Stimulated activated CD4-positive, alpha-beta T cell treated with anti-CD3 and anti-CD28 coated beads, Interleukin-4, amount 100 ng/mL, for 1 hour (primary cell): ENCODE measurements at places on chromosomes 6 and 20.

- DNase-seq, result no peak
These were observed 195.2 kb downstream of the LY86 start for GRCh38 chr6:6783721-6784120.

GRCh38 chr6:151911401-151911800, 103.9 kb downstream of the ESR1 start:
- DNase-seq, result no peak

- no peak for DNase-seq
These were observed 410.0 kb upstream of the JAG1 start for GRCh38 chr20:11083841-11084240.

GRCh38 chr6:51108563-51109234, 290.0 kb downstream of the TFAP2B start:
- DNase-seq, result no peak

- no peak for DNase-seq
These were observed 842 bp downstream of the POLR1C start for GRCh38 chr6:43517505-43518357.

DNA sequence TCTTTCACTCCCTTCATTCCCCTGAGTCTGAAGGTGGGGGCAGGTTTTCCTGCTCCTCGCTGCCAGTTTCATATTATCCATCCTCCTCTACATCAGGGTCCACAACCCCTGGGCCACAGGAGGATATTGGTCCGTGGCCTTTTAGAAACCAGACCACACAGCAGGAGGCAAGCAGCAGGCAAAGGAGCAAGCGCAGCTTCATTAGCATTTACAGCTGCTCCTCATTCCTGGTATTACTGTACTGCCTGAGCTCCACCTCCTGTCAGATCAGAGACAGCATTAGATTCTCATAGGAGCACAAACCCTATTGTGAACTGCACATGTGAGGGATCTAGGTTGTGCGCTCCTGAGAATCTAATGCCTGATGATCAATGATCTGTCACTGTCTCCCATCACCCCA, 380.3 kb downstream of the ARHGAP18 start:
- DNase-seq, result no peak

GRCh38 chr20:62727584-62728027, 19.0 kb downstream of the NTSR1 start:
- no peak for DNase-seq

DNA sequence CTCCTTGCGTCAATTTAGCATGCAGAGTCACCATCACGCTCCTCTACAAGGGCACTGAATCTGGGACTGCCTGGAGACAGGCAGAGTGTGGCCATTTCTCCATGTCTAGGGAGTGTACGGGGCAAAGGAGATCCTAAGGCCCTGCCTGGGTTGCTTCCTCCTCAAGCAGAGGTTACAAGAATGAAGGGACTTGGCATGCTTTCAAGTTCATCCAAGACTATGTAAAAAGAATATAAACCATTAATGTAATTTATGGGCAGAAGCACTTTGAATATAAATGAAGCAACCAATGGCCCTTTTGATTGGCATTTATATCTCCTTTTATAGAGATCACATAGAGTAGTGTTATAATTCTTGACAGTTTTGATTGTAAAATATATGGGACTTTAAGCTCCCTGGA, 137.5 kb downstream of the BTBD3 start:
- DNase-seq, result no peak

DNA sequence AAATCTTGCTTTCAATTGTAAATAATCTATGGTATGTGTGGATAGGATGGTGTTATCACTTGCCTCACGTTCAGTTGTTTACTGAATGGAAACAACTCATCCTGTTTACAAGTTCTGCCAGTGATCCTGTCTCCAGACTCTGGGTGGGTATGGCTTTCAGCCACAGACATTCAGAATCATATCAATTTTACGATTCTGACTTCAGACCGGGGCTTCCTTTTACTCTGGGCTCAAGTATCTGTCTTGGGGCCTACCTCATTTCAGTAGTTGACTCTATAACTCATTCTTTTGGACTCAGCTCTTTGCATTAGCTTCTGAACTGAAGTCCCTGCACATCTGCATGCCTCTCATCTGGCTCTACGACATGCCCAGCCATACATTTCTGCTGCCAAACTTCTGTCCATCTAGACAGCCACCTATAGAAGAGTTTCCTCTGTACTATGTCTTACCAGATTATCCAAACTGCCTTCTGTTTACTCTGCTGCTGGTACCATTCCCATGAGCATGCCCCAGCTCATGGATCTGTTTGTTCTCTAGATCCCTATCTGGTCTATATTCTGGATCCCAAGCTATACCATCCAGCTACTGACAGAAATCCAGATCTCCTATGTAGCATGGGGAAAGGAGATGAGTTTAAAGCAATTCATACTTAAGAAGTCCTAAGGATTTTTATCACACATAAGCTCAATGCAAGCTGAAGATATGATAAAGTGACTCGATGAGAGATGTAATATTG, 34.3 kb downstream of the FYN start:
- no peak for DNase-seq

GRCh38 chr6:167111597-167111996, 11.3 kb upstream of the CCR6 start:
- no peak for DNase-seq

DNA sequence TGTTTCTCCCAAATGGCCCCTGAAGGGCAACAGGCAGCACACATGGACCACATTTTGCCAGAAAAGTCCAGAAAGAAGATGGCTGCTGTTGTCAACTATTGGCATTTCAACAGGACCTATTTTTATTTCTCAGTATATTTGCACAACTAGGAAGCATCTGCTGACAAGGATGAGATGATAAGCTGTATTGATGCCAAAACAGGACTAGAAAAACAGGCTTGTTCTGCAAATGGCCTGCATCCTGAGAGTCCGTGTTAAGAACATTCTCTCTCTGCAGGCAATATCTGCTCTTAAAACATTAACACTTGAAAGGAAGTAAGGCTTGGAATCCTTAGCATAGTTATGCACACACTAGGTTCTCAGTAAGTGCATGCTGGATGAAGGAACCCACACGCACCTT, 283.7 kb downstream of the ESR1 start:
- no peak for DNase-seq

DNA sequence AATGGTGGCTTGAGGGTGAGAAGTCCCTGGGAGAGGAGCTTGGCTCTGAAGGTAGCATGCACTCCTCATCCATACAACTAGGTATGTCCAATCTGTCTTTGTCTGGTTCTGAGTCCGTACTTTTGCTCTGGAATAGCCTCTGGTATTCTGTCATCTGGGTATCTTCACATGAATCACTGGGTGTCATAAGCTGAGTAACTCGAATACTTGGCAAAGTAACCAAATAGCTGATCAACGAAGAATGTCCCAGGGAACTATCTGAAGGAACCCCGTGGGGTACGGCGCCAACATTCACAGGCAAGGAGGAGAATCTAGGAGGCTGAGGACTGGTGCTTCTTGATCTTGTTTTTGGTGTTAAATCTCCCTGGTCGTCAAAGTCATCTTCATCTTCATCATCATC, 184.8 kb downstream of the HIVEP2 start:
- DNase-seq, result no peak

DNA sequence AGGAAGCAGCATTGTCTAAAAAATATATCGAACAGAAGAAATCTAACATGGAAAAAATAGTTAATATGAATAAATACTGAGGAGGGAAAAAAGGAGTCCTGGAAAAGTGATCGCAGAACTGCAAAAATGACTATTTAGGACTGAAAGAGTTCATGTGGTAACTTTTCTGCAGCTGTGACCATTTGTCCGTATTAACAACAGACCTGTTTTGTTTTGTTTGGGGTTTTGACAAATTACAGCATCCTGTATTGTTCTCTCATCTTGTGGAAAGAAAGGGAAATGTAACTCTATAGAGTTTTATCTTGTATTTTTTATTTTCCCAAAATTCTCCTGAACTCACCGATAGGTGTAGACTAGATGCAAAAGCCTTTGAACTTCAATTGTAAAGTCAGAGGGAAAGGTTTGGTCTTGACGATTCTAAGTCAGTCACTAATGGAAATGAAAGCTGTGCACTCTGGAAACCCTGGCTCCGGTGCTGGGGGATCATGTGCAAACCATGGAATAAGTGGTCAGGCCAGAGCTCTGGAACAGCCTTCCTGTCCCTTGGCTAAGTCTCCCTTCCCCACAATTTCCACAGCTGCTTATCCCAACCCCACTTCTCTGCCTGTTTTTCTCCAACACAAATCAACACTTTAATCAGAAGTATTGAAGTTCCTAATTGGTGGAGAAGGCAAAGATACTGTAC, 51.2 kb upstream of the MARCKS start:
- no peak for DNase-seq

DNA sequence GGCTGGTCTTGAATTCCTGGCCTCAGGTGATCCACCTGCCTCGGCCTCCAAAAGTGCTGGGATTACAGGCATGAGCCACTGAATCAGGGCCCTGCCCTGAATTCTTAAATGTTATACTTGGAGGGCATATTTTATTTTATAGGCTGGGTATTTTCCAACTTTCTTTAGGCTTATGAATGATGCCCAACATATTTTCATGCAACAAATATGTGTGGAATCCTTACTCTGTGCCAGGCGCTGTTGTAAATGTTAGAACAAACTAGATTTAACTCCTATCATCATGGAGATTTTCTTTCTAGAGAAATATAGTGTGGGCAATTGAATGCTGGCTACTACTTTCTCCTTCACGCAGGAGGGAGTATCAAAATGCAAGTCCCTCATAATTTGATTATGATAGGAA, 71.2 kb downstream of the SAMD5 start:
- no peak for DNase-seq

DNA sequence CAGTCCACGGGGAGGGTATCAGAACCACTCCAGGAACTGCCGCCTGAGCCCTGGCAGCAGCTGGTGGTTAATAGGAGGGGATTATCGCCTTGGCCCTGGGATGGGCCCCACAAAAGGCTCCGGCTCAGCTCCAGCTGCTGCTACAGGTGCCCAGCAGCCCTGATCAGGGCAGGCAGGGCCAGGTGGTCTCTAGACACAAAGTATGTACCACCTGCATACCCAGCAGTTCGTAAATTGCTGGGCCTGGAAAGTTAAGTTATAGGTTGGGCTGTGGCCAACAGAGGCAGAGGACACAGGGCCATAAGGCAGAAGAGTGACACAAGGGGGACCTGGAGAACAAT, 35.1 kb downstream of the RRBP1 start:
- no peak for DNase-seq

DNA sequence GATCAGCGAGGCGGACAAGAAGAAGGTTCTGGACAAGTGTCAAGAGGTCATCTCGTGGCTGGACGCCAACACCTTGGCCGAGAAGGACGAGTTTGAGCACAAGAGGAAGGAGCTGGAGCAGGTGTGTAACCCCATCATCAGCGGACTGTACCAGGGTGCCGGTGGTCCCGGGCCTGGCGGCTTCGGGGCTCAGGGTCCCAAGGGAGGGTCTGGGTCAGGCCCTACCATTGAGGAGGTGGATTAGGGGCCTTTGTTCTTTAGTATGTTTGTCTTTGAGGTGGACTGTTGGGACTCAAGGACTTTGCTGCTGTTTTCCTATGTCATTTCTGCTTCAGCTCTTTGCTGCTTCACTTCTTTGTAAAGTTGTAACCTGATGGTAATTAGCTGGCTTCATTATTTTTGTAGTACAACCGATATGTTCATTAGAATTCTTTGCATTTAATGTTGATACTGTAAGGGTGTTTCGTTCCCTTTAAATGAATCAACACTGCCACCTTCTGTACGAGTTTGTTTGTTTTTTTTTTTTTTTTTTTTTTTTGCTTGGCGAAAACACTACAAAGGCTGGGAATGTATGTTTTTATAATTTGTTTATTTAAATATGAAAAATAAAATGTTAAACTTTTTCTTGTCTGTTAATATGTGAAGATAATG, 2.2 kb downstream of the HSPA1B start:
- no peak for DNase-seq

DNA sequence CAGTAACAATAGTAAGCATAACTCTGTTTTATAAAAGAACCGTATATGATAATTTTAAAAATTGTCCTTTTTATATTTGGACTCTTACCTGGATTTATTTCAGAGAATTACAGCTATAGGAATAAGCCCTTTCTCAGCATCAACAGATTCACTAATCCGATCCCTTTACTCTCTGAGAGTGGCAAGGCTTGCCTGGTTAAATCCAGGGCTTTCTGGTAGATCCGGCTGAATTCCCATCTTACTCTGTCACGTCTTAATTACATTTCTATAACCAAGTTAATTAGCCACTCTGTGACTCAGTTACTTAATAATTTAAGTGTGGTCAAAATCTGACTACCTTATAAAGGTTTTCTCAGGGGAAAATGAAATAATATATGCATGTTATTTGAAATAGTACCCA, 294.7 kb downstream of the FRK start:
- DNase-seq, result no peak

- DNase-seq, result no peak
These were observed 26.4 kb upstream of the MCM3 start for GRCh38 chr6:52310932-52311331.

DNA sequence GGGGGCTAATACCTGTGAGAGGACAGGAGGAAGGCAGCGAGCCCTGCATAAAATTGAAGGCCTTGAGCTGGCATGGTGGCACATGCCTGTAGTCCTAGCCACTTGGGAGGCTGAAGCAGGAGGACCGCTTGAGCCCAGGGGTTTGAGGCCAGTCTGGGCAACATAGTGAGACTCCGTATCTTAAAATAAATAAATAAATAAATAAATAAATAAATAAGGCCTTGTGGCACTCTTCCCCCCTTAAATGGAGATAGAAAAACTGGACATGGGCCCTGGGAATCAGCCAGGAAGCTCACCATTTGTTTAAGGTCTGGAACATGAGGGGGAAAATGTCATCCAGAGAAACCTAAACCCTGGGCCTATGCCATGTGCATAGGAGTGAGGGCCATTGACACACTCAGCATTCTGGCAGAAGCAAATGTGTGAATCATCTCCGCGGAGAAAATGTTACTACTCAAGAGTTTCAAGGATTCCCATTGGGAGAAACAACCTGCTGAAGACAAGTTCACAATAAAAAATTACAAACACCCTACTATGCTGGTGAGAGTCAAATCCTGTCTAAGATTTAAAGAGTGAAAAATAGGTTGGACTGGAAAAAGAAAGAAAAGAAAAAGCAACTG, 51.9 kb upstream of the UBR2 start:
- DNase-seq, result no peak

DNA sequence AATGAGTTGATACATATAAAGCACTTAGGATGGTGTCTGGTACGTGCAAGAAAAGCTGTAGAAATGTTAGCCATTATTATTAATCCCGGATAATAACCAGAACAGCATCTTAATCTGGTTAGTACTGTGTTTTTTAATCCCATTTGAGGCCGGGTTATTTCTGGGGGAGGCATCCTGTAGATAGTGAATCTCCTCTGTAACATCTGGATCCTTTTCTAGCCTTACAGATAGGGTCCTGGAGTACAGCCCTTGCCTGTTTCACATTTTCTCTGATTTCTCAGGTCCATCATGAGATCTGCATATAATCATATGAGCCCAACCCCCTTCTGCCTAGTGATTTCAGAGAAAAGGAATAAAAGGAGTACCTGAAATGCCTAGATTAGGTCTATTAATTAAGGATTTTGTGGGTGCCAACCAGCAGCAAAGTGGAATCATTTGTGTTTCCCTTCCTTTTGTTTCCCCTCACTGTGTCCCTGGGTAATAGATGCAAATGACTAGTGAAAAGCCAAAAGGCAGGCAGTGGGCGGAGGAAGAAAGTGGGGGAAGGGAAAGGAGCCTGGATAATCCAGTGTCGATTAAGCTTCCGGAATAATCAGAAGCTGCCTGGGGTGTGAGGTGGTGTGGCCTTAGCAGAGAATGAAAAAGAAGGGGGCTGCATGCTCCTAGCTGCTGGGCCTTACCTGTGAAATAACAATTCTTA, 88.9 kb downstream of the SOBP start:
- no peak for DNase-seq

GRCh38 chr20:17620371-17621228, 50.7 kb downstream of the DSTN start:
- DNase-seq, result no peak
